ENCODE measurements at places on chromosomes 3 and 15.

DNA sequence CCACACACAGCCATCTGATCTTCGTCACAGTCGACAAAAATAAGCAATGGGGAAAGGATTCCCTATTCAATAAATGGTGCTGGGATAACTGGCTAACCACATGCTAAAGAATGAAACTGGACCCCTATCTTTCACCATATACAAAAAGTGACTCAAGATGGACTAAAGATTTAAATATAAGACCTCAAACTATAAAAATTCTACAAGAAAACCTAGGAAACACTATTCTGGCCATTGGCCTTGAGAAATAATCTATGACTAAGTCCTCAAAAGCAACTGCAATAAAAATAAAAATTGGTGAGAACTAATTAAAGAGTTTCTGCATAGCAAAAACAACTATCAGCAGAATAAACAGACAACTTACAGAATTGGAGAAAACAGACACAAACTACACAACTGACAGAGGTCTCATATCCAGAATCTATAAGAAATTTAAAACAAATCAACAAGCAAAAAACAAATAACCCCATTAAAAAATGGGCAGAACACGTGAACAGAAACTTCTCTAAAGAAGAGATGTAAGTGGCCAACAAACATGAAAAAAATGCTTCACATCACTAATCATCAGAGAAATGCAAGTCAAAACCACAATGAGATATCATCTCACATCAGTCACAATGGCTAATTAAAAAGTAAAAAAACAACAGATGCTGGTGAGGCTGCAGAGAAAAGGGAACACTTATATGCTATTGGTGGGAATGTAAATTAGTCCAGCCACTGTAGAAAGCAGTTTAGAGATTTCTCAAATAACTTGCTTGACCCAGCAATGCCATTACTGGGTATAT, 104.0 kb downstream of the NR1I2 start:
- no peak for DNase-seq

GRCh38 chr15:56241374-56242105, 2.1 kb downstream of the RFX7 start:
- DNase-seq, result peak; percentile 13

DNA sequence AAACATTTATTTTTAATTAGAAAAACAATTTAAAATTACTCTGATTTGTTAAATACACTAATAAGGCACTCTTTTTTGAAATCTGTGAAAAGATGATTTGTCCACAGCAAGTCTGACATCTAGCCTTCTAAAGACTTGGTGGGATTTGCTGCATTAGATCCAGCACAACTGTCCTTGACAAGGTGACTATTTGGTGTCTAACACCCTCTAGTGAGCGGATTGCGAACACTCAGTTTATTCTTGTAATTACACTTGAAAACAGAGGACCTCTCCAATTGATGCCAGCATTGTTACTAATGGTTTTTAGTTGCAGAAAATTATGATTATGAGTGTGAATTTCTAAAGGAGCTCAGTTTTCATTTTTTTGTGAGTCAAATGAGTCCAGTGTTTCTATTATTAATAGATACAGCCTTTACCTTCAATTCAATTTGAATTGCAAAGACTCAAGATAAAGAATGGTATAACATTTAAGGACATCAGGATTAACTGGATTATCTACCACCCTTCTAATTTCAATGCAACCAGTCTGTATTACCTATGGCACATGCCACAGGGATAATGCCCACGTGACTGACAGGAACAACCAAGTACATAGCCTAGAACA, 29.7 kb upstream of the STRIT1 start:
- DNase-seq, result peak; percentile 62

- peak; percentile 78 for DNase-seq
Measured at GRCh38 chr15:75198560-75199356, 2.9 kb upstream of the C15orf39 start.

DNA sequence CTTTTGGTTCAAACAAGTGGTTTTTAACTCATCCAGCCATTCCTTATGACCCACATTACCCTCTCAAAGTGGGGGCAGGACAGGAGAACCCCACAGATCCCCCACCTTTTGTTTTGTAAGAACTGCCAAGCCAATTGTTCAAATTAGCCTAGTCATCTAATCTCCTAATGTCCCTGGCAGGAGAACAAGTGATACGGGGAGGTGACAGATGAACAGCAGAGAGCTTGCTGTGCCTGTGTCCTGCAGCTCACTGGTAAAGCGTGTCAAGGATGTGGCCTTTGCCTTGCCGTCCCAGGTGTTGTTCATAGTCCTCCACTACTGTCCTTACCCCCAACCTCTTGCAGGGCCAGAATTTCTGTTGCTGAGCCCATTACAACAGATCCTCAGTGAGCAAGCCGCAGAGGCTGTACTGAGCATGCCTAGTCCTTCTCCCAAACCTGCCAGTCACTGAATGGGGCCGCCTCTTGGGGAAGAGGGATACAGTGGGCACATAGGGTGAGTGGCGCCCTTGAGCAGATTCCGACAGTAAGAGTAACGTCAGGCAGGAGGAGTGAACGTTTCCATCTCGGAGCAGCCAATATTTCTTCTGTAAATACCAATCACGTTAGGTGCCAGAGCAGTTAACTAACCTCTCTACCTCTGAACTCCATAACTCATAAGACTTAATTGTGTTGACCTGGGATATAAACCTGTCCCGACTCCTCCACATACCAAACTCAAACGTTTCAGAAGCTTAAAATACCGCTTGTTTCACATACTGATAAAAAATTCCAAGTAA, 87.4 kb downstream of the ITPR1 start:
- DNase-seq, result no peak

DNA sequence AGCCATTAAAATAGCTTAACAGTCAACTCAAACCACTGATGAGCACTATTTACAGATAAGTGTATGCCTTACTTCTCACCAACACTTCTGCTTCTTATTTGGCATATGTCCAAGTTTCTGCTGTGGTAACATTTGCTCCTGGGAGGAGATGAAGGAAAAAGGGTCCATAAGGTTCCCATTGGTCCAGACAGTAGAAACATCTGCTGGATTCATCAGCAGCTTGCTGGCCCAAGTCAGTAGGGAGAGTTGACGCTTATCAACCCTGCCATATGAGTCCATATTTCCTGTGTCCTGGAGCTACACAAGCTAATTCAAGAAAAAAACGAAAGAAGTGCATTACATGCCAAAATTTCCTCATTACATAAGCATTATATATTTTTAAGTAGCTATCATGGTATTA, 824.5 kb downstream of the CADM2 start:
- no peak for DNase-seq
